ENCODE measurements at places on chromosomes 1 and 21.
A peak's percentile ranks its signal among the peaks of the same experiment; 100 is the strongest.

GRCh38 chr1:214520544-214521165 is 30.7 kb downstream of the PTPN14 start:
- no peak for DNase-seq

GRCh38 chr1:168498159-168498631 is 45.6 kb downstream of the XCL2 start:
- peak; percentile 9 for DNase-seq

DNA sequence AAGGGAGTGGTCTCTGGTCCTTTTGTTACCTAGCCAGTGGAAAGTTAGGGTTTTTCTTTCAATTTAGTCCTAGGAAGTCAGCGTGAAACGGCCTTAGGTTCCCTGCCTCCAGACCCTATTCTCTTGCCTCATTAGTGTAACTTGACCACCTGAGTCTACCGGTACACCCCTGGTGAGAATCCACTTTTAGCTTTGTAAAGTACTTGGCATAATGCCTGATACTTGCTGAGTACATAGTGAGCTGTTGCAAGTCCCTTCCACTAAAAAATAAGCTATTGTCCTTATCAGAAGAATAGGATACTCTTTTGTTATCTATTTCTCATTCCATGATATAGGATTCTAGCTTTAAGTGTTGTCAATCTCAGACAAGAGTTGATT is 228.8 kb downstream of the ST6GALNAC3 start:
- DNase-seq: no peak

GRCh38 chr1:155729031-155729898 is 40.4 kb downstream of the DAP3 start:
- DNase-seq: peak; percentile 65

- peak; percentile 47 for DNase-seq
These were observed 7.1 kb upstream of the CLDN19 start for GRCh38 chr1:42747125-42747524.

DNA sequence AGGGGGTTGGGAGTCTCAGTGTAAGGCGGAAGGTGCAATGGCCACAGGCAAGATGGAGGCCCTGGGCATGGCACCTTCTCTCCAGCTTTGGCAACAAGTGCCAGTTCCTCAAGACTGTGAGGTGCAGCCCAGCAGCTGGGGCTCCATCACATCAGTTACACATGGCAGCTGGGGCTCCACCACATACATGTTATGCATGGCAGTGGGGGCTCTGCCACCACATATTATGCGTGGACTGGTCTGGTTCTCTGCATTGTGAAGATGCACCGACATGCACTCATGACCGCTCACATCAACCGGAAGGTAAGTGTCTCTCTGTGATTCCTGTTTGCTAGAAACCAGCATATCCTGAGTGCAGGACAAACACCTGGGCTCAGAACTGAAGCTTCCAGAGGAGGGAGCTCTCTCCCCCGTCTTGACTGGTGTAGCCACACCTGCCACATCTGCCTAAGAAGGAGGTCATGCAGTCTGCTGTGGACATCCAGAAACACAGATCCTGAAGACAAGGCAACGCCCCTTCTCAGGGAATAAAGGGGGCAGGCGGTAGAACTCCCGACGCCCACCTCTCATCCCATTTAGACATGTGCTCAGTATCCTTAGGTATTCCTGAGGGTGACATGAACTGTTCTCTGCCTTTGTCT is 104.1 kb upstream of the TMPRSS2 start:
- DNase-seq: peak; percentile 90

GRCh38 chr1:44296806-44297205 is 58.3 kb downstream of the ERI3 start:
- DNase-seq: no peak

DNA sequence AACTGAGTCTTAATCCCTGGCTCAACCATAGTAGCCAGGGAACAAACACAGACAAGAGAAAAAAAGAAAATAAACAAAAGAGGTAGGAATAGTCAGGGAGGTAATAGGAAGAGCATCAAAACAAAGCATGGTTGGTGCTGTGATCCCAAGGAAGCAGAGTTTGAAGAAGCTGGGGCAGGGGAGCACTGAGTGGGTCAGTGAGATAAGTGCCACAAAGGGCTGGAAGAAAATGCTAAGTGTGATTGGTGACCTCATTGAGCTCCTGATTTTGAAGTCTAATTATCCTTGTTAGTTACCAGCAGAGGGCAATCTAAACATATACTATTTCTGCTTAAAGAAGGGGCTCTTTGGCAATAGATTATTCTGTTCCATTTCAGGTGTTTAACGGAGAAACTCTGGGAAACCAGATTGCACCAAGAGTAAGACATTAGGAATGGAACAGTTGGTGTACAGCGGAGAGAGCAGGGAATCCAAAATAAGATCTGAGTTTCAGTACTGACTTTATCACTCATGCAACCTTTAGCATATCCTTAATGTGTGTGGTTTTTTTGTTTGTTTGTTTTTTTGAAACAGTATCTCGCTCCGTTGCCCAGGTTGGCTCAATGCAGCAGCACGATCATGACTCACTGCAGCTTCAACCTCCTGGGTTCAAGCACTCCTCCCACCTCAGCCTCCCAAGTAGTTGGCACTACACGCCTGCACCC is 30.7 kb upstream of the KIAA1614 start:
- DNase-seq: peak; percentile 50

DNA sequence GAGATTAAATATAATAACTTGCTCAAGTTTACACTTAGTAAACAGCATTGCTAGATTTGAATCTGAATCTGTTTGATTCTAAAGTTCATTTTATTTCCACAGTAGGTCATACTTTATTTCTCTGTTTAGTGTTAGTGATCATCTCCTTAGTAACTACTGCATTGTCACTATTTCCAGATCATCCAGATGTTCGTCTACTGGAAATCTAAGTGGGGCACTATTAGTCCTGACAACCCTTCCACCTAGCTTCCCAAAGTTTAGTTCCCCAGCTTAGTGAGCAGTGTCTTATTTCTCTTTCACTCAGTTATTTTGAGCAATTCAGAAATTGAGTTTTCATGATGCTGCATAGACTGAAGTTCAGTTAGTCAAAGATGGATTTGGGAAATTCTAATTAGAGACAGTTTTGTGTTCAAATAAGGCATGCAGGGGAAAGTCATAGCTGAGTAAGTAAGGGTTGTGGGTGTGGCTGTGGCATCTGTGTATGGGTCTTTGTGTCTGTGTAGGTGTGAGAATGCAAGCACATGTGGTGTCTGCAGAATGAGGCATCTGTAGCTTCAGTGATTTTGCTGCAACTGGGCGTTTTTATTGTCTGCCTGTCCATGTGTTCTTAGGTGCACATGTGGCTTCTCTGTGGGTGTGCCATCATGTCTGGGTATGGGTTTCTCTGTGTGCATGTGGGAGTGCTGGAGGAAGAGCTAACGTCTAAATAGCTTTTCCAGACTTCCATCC is 107.3 kb downstream of the NTMT2 start:
- no peak for DNase-seq

DNA sequence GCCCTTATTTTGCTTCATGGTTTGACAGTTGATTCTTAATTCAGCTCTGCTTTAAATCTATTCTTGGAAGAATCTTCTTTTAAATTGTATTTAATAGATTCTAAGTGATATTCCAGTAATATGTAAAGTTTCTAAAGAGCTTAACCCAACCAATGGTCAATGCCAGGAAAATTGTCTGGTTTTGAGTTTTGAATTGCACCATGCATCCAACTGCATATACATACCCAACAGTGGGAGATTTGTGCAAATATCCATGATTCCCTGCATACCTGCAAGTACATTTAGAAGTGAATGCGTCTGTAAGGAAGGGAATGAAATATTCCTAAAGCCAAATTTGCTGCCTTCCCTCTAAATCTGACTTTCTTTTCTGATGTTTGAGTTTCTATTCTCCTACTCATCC is 35.8 kb upstream of the C1orf105 start:
- no peak for DNase-seq

- DNase-seq: no peak
These were observed 23.9 kb downstream of the PIK3CD start for GRCh38 chr1:9675393-9675792.

- no peak for DNase-seq
These were observed 22.2 kb downstream of the MKNK1 start for GRCh38 chr1:46581681-46582455.

DNA sequence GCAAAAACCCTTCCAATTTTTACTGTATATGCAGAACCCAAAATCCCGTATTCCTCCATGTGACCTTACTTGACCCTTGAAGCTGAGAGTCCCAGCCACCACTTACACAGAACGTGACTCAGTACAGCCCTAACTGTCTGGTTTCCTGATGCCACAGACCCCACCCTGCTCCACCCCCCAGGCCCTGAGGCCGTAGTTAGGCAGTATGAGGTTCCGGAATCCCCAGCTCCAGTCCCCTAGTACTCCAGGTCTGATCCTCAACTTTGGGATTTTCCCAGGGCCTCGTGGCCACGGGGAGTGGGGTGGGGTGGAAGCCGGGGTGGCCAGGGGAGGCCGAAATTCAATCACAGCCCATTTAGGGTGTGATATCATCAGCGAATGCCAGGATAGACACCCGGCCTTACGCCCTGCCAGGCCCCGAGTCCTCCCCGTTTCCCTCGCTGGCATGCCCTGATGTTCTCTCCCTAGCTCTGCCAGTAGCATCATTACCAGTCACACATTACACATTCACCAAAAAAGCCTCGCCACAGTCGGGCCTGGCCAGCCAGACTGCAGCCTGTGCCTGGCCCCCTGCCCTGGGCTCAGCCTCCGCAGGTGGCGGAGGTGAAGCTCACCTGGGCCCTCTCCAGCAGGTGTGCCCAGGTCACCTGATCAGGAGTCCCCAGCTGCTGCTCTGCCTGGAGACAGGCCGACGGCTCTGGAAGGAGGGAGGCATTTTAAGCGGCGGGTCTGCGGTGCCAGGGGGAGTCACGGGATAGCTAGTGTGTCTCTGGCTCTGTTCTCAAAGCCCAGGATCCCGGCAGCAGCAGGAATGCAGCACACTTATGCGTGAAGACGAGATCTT is 70.8 kb downstream of the SCCPDH start:
- peak; percentile 21 for DNase-seq

GRCh38 chr1:232248276-232248820 is 381.6 kb downstream of the SIPA1L2 start:
- DNase-seq: no peak

GRCh38 chr1:207430602-207431001 is 23.5 kb upstream of the CR2 start:
- DNase-seq: no peak

DNA sequence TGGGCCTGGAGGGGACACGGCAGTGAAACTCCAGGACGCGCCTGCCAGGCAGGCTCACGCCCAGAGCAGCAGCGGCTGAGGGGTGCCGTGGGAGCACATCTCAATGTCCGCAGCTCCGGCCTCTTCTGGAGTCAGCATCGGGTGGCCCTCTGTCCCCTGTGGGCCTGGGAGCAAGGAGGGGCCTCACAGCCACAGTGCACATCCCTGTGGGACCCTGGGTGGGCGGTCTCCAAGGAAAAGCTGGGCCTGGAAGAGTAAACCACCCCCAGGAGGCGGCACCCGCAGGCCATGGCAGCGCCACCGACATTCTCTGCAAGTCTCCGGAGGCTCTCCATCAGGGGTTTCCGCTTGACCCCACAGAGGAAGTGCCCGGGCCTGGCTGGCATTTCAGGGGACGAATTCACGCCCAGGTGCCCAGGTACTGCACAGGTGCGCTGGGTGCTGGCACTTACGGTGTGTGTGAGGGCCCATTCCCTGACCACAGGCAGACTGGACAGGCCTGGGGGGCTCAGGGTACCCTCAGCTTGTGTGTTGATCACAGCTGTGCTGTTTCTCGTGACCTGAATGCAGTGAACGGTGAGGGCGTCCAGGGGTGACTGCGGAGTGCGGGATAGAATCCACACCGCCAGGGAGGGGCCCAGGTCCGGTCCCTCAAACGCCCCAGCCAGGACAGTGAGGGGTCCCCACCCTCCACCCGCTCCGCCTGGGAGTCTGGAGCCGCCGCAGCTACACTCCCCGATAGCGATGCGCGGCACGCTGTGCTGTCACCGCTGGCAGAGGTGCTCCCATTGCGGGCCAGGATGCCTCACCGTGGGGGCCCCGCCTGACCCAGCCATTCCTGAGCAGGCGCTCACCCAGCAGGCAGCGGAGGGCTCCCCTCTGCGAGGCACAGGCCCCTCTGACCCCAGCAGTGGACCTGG is 16.6 kb upstream of the RNF223 start:
- DNase-seq: no peak

- no peak for DNase-seq
These were observed 516.6 kb downstream of the KIF26B start for GRCh38 chr1:245671349-245671748.

DNA sequence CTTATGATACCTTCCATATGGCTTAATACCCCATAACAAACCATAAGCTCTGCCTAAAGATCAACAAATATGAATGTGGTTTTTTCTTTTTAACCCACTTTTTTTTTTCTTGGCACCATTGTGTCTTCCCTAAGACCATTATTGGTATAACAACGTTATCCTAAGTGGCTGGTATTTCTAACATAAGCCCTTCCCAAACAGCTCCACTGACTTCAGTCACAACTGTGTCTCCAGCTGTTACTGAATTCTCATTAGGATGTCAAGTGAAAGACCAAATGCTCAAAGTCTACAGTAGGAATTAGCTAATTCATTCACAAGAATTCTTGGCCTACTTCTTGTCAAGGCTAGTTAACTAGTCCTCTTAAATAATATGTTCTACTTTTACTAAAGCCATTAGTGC is 4.2 kb upstream of the RXRG start:
- no peak for DNase-seq

- no peak for DNase-seq
These were observed 69.1 kb downstream of the SPSB1 start for GRCh38 chr1:9361630-9362260.

GRCh38 chr1:52628614-52629324 is 4.2 kb upstream of the SHISAL2A start:
- DNase-seq: no peak

DNA sequence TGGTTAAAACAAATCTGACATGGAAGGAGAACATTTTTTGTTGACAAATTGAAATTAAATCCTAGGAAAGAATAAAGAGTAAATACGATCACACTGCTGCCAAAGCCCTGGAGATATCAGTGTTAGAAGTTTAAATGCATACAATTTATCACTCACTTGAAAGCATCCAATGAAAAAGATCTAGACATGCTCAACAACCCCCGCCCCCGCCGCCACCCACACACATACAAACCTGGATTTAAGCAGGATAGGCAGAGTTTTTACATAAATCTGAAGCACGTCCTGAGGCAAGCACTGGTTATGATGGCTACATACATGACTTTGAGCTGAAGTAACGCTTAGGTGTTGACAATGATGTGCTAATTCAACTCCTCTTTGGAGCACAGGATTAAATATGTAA is 58.5 kb downstream of the LYST start:
- no peak for DNase-seq

GRCh38 chr21:22758478-22758877 is 1760.3 kb downstream of the NCAM2 start:
- DNase-seq: no peak

DNA sequence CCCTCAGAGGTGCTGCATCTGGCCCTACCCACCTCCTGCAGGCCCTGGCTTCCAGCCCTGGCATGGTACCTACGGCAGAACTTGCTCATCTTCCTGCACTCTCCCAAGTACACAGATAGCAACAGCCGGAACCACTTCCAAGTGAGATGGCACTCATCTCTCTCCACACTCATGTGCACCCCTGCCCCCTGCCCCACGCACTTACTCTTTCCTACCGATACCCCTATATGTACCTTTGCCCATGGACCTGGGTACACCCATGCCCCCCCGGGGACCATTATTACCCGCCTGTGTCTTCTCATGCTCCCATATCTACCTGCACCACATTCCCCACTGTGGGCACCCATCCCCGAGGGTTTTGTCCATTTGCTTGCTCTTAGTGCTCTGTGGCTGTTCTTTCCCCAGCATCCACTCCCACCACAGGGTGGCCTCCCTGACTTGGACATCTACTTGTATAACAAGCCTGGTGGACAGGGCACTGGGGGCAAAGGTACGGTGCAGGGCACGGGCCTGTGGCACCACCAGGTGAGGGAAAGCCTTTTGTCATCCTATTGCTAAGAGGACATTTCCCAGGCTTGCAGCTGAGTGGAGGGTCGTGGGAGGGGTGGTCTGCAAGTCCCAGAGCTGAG is 14.7 kb downstream of the HYI start:
- no peak for DNase-seq

Data from RPMI8226 (cell line).